ENCODE measurements at places on chromosomes 3 and 15.
A peak's percentile ranks its signal among the peaks of the same experiment; 100 is the strongest.

DNA sequence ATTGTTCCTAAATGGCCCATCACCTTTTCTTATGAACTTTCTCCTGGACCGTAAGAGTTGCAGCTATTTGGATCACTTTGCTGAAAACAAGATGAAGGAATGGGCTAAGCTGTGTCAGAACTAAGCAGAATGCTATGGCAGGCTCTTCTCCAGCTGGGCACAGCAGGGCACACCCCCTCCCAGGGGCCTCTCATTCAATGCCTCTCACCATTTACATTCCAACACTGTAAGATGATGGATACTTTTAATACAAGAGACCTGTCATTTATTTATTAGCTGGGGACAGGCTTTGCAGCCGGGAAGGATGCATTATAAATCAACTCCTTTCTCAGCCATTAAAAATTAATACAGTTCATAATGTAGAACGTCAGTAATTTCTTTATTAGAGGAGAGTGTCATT is 240.1 kb downstream of the NTRK3 start:
- no peak for DNase-seq

DNA sequence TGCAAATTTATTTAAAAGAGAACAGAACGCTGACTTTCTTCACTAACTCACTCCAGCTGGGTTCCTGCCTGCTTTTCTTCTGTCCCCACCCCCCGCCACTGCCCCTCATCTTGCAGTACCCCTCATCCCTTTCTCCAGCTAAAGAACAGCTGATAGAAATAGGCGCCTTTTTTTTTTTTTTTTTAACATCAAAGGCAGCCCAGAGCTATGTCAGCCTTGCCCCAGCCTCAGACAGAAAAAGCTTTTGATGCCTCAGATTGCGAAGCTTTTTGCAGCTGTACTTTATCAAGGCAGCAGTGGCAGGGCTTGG is 1.8 kb downstream of the CADPS start:
- DNase-seq = no peak

DNA sequence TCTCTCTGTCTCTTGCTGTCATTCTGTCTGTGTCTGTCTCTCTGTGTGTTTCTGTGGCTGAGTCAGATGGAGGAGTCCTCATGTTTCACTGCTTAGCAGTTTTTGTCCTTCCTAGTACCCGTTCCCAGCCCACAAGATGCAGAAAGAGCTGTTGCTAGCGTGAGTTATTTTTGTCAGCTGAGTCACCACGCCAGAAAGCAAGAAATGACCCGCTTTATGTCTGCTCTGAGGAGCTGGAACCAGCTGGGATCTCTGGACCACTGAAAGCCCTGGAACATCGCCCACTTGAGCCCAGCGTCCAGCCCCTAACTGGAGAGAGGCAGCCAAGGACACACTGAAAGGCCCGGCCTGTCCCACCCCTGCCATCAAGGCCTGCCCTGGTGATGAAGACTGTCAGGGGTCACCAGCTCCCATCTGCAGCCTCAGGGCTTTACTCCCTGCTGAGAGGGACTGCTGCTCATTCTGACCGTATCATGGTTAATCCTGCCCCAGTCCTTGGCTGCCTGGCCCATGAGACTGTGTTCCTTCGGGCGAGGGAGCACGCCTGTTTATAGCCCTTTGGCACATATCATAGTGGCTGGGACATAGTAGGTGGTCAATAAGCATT is 101.7 kb upstream of the TPM1 start:
- DNase-seq = peak; percentile 79

GRCh38 chr15:77087213-77087612 is 16.3 kb upstream of the TSPAN3 start:
- DNase-seq = no peak

- DNase-seq = no peak
Measured at GRCh38 chr3:194101592-194102432, 34.1 kb upstream of the HES1 start.

DNA sequence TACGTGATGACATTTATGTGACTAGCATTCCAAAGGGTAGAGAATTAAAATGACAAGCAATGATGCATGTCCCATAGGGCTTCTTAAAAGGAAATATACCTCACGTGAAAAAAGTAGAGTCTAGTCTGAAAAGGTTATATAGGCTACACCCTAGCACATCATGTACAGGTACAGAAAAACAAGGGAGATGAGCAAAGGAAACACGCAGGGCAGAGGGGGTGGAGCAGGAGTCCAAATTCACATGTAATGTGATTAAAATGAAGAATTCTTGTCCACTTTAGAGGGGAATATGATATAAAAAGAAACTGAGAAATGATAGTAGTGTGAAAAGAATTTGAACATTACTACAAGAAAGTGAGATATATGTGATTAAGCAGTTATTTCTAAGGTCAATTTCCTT is 59.4 kb downstream of the HACD2 start:
- no peak for DNase-seq

DNA sequence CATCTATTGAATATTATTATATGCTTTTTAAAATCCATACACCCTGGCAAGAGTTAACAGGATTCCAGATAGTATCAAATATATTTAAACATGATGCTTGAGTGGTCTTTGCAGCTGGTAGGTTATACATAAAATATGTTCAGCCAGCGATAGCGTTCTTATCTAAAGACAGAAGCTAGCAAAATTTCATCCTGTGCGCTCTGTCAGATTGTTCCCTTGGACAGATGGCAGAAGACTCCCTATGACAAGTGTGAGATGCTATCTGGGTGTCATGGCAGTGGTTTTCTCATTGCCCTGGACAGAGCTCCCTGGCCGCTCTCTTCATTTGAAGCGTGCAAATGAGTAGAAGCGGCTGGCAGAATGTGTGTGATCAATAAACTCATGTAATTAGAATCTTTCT is 175.2 kb upstream of the SOX14 start:
- no peak for DNase-seq

GRCh38 chr15:77866186-77866585 is 211.3 kb downstream of the TBC1D2B start:
- no peak for DNase-seq

DNA sequence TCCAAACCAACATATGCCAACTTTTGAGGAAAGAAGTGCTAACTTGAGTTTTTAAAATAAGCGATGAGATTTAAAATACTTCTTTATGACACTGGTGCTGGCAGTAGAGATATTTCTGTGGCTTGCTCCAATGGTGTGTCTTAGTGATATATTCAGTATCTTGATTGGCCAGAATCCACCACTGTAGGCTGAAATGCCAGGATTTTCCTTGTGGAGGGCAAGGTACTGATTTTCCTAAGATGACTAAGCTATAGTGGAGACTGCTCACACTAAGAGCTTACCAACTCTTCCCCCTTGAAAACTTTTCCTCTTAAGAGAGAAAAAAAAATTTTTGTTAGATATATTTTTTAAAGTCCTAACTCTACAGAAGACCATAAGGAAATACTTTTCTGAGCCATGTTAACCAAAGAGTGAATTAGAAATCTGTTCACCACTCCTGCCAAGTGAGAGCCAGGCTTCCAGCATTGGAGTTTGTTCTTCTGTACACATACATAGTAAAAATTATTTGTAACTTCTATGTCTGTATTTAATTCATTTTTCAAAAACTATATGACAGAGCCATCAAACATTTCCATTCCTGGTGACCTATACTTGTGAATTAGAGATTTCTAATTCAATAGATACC is 109.1 kb downstream of the PPP2R3A start:
- DNase-seq = no peak

DNA sequence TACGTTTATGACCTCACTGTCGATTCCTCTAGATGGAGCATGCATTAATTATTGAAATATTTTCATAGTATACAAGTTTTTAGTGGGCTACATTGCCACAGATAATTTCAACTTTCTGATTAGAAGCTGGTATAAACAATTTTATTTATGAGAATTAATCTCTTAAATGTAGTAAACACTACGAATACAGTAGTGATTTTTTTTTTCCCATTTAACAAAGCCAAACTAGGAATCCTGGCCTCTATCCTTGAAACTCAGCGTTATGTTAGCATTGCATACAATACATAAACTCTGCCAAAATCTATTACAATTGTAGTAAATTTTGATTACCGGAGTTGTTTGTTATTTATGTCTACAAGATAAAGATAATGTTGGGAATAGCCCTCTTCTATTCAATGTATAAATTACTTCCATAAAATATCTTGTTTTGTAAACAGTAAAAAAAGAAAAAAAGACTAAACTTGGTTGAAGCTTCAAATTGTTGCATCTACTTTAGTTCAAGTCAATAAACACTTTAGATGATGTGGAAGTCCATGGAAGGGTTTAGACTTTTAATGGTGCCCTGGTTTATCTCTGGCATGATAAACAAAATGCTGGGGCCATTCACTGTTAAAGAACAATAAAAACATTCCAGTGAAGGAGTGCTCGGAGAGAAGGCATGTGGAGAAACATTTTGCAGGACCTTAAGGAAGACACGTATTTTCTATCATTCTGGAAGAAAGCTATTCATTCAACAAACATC is 77.3 kb upstream of the NR2F2 start:
- DNase-seq = no peak

All from fibroblast of skin of left biceps (primary cell).